ENCODE measurements at places on chromosomes 12 and 14.

- DNase-seq, result no peak
These were observed 1.7 kb upstream of the ANKRD33 start for GRCh38 chr12:51886021-51886710.

- DNase-seq, result no peak
These were observed 130.4 kb downstream of the KCNH5 start for GRCh38 chr14:62914873-62915272.

DNA sequence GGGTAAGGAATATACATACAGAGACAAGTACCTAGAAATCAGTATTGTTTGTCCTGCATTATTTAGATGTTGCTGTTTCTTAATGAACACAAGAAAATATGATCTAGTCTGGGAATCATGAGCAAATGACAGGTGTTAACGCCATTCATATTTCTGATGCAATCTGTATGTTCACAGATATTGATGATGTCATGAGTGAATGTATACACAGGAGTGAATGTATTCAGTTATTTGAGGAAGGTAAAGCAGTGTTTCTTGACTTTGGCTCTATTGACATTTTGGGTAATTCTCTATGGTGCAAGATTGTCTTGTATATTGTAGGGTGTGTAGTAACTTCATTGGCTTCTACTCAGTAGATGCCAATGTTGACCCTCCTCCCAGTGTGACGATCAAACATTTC is 26.7 kb upstream of the RTL1 start:
- no peak for DNase-seq

DNA sequence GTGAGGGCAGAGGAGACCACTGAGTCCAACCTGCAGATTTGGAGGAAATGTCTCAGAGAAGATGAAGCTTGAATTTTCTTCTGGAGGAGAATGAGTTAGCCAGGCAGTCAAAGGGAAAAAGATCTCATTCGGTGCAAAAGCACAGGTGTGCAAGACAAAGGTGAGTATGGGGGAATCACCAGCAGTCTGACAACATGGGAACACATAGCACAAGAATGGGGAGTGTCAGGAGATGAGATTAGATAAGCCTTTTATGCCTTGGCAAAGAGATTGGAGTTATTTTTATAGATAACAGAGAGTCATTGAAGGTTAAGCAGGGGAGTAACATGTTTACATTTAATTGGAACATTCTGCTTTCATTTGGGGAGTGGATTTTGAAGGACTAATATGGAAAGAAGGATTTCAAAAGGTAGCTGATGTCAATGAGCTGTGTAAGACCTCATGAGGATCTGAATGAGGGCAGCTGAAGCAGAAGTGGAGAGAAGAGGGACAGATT is 171.3 kb upstream of the NTF3 start:
- no peak for DNase-seq

- DNase-seq, result no peak
These were observed at the start of gene TMEM119 for GRCh38 chr12:108597559-108598471. TMEM119 (minus strand) TSS chr12:108598084; CDS start chr12:108592383, 5,701 bp downstream.
